ENCODE measurements at places on chromosomes 5 and 9.

DNA sequence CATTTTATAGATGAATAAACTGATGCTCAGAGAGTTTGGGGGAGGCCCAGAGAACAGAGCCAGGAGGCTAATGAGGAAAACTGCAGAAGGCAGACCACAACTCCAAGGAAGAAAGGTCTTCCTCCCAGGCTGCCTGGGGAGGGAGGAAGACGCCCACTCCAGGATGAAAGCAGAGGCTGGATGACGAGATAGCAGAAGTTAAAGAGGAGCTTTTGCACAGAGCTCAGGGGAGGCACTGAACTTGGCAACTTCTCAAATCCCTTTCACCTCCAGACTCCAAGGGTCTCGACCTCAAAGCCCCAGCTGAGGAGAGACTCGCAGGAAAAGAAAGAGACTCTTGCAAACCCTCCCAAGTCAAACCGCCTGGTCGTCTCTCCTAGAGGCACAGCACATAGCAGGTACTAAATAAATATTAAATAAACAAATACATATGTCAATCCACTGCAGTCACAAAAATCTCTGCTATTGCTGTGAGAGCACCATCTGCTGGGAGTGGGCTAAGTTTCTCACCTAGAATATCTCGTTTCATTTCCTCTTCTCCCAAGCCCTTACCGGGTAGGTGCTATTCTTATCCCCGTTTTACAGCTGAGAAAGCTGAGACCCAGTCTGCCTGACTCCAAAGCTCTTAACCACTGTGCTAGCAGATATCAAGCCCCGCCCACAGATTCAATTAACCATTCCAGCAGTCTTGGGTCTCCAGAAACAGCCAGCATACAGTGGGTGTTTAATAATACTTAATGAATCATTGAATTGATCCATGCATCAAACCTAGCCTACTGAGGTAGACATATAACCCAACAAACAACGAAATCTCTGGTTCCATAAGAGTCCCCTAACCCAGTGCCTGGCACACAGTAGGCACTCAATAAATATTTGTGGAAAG, 97.8 kb upstream of the HAND1 start:
- DNase-seq = no peak

GRCh38 chr5:15585128-15585527, 85.1 kb downstream of the FBXL7 start:
- DNase-seq = no peak

- no peak for DNase-seq
These were observed 144.0 kb upstream of the PLPPR1 start for GRCh38 chr9:100884518-100884917.

DNA sequence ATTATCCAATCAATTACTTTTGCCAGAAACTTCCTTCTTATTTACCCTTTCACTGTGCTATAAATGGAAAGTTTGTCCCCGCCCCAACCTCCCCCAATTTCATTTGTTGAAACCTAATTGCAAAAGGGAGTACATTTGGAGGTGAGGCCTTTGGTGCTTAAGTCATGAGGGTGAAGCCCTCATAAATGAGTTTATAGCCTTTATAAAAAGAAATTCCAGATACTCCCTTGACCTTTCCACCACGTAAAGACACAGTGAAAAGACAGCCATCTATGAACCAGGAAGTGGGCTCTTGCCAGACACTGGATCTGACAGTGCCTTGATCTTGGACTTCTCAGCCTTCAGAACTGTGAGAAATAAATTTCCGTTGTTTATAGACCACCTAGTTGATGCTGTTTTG, 82.3 kb downstream of the NUDT12 start:
- no peak for DNase-seq

GRCh38 chr5:89053547-89053946, 170.6 kb upstream of the MEF2C start:
- no peak for DNase-seq

DNA sequence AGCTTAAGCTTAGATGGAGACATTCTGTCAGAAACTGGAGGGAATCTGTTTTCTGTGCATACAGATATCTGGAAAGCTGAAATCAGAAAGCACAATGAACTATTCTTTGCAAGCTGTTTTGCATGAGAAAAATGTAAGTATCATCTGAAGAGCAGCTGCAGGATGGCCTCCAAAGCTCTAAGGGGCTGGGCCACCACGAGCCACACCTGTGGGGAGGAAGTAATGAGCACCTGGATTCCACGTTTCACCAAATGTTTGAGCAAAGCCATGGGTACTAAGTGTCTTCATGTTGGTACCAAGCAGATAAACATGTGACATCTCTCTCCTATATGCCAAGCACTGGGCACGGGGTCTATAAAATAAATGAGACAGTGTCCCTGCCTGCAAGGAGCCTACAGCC, 199.3 kb downstream of the TTLL11 start:
- DNase-seq = no peak

- no peak for DNase-seq
These were observed 58.9 kb downstream of the NDFIP1 start for GRCh38 chr5:142167458-142167857.

DNA sequence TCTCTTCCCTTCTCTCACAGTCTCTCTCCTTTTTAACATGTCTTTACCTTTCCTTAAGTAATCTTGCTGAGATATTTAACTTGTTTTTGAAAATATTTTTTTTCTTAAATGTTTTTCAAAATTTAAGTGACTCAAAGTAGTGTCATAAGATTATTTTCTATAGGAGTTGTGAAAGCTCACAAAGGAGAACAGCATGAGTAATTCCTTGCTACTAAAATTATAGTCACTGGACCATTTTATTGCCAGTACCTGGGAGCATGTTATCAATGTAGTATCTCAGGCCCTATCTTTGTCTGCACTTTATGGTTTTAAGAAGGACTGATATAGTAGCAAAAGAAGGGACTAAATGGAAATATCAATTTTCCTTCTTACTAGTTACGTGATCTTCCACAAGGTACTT, 181.9 kb downstream of the TMEM232 start:
- no peak for DNase-seq

GRCh38 chr5:81855591-81855990, 104.7 kb upstream of the SSBP2 start:
- DNase-seq = no peak
